ENCODE measurements at places on chromosomes 3 and 15.

- DNase-seq, result no peak
These were observed 28.9 kb downstream of the TPM1 start for GRCh38 chr15:63071288-63071909.

DNA sequence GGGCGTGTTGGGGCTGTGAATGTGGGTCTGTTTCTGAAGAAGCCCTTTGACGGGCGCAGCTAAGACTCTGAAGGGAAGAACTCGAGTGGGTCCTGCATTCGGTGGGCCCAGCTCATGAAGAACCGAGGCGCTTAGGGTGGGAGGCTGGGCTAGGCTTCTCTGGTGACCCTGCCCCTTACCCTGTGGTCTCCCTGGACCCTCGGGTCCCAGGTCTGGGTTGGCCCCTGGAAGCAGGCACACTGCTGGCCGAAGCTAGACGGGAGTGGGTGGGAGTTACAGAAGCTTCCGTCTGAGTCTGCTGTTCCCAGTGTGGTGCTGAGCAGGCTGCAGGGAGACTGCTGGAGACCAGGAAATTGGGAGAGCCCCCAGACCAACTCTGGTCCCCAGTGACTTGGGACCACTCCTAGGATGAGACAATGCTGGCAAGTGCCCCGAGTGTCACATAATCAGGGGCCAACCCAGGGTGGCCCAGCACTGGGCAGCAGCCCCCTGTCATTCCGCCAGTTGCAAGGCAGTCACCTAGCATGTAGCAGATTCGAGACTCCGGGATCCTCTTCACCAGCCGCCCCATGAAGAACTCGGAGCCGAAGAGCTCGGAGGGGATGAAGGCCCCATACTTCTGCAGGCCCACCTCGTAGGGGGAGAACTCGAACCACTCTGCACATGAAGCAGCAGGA, 16.7 kb upstream of the EHD4 start:
- DNase-seq, result no peak

GRCh38 chr3:18351823-18352744, 73.1 kb downstream of the SATB1 start:
- DNase-seq, result no peak

DNA sequence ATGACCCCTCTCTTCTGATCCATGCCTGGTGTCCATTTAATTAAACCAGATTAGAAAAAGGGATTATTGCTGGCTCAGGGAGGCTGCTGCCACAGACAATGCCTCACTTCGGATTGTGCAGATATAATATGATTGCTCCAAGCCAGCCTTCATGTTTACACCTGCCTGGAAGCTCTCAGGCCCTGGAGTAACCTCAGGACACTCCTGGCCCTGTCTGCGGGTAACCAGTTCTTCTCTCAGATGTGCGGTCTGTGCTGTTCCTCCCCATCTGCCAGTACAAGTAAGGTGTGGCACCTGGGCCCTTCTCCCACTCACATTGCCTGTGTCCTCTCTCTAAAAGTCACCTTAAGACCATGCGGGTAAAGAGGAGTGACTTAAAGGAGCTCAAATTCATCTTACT, 8.8 kb upstream of the GOLGA8J start:
- DNase-seq, result no peak

DNA sequence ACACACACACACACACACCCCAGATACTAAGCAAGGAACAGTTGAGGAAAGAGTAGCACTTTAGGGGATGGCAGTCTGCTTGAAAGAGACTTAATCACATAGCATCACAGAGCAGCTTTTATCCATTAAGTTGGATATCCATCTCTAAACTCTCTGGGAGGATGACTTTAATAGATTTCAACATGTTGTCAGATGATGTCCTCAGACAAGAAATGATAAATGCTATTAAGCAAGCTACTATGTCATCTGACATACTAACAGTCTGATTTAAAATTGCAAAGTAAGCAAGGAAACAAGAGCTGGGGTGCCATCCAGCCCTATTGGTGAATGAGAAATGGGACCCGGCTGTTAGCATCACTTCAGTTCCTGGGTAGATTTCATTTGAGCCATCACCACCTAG, 136.9 kb downstream of the PLCL2 start:
- no peak for DNase-seq

- DNase-seq, result no peak
These were observed 78.0 kb upstream of the SLC25A36 start for GRCh38 chr3:140863580-140864009.

GRCh38 chr3:29310865-29311264, 30.0 kb downstream of the RBMS3 start:
- DNase-seq, result no peak

DNA sequence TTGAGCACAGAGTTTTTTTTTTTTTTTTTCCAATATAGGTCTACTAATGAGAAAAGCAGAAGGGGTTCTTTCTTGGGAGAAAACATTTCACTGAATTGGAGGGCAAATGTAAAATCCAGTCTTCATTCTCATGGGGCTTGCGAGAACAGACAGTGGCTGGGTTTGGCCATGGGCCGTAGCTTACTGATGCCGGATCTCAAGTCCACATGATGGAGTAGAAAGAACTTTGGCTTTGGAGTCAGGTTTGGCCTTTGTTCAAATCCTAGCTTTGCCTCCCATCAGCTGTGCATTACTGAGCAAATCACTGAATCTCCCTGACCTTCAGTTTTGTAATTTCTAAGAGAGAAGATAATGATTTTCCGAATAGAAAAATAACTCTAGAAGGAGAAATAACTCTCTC, 59.7 kb downstream of the LMCD1 start:
- DNase-seq, result peak; percentile 84

GRCh38 chr3:164465172-164465571, 613.1 kb downstream of the SI start:
- no peak for DNase-seq

DNA sequence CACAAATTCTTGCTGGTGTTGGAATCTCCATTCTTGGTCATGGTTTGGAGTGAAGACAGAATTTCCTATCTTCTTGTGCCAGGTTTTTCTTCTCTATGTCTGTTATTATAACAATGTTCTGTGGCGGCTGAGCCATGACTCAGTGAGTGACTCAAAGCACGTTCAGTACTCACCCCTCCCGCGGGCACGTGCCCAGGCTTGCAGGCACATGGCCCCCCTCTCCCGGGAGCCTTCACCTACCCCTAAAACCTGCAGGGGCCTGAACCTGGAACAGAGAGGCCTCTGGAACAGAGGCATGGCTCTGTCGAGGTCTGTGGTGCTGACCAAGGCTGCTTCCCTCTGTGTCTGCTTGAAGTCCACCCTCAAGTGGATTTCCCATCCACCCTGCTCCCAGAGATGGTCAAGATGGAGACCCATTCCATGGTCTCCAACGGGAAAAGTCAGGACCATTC, 27.6 kb downstream of the PLXNB1 start:
- peak; percentile 96 for DNase-seq

DNA sequence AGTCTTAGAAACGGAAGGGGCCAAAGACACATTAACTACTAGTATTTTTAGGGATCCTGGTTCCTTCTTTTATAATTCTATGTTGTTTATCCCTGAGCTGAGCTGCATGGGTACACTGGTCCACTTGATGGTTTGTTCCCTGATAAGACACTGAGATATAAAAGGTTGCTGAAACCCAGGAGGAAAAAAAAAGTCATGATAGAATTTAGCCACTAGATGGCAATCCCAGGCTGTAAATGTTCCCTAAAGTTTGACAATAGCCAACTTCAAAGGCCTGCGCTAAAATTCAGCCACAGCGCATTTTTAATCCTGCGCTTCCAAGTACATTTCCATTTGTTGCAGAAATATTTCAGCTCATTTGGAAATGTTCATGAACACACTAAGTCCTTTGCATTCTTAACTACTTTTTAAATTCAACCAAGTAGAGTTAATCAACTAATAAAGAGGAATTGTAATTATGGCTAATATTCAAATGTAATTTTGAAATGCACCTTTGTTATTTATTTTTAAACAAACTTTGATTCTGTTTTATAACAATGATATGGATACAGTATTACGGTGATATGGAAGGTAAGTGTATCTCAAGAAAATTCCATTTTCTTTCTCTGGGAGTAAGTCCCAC, 249.3 kb upstream of the FEZF2 start:
- no peak for DNase-seq

DNA sequence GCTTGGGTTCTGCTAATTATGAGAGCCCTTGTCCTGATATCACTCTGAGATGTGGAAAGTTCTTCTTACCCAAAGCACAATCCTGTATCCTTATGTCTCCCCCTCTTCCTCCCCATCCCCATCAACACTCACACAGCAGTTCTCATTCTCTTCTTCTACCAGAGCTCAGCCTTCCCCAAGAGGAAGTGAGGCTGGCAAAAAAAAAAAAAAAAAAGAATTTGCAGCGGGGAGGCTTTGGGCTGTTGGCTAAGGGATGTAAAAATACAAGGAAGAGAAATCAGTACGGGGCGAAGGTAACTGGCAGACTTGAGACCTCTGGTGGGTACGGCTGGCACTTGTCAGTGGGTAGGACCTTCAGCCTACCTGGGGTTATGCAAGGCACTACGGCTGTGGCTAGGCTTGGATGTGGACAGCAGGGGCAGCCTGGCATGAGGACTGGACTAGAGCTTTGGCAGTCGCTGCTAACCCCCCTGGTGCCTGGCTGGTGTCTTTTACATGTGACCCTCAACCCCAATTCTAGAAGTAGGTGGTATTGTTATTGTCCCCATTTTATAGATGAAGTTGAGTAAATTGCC, 5.4 kb downstream of the VIPR1 start:
- no peak for DNase-seq

- DNase-seq, result no peak
These were observed at the start of gene ZIC4 for GRCh38 chr3:147406028-147406931. ZIC4 (minus strand) TSS chr3:147406543; CDS start chr3:147402797, 3,746 bp downstream.

GRCh38 chr15:39251413-39252133, 329.3 kb upstream of the THBS1 start:
- no peak for DNase-seq

GRCh38 chr3:2807514-2807913, 302.7 kb downstream of the IL5RA start:
- no peak for DNase-seq

DNA sequence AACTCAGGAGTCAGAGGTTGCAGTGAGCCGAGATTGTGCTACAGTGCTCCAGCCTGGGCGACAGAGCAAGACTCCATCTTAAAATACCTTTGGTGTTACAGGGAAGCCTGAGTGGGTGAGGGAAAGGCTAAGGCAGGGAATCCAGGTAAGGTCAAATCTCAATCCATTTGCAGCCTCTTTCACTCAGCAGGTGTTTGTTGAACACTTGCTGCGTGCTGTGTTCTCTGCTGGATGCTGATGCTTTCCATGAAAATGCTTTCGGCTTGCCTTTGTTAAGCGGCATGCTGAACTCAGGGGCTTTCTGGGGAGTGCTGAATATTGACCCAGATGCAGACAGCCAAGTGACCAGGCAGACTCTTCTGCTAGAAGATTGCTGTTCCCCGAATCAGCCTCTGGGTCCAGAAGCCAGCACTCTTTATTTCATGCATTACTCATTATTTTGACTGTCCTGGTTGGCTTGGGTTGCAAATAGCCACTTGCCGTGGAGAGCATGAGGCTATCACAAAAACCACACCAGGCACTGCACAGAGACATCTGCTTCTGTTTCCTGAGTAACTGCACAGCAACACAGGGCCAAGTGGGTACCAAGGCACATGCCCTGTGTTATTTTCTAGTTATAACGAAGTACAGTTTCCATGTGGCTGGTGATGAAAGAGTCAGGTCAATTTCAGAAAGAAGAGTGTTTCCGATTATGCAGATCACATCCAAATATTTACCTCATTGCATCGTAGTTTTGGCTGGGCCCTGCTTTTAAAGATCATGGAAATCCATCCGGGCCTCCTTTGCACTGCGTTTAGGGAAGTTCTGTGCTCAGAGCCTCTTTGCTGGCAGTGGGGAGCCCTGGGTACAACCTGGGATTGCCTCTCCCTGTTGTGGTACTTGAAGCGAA, 88.6 kb downstream of the THSD4 start:
- no peak for DNase-seq

GRCh38 chr15:74382004-74382816, 14.8 kb upstream of the CYP11A1 start:
- peak; percentile 84 for DNase-seq

GRCh38 chr15:47439146-47440111, 277.9 kb upstream of the SEMA6D start:
- no peak for DNase-seq

DNA sequence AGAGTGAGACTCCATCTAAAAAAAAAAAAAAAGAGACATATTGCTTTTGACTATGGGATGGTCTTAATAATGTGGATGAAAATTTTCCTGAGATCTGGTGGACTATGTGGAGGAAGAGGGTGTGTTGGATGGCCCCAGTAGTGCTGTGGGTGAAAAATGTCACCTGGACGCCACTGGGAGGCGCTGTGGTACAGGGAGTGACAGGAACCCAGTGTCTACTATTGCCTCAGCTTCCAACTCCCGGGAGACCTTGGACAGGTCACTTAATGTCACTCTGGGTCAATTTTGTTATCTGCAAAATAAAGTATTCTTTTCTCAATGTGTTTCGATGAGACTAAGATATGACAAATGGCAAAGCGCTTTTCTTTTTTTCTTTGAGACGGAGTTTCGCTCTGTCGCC, 27.7 kb upstream of the DCP1A start:
- no peak for DNase-seq

DNA sequence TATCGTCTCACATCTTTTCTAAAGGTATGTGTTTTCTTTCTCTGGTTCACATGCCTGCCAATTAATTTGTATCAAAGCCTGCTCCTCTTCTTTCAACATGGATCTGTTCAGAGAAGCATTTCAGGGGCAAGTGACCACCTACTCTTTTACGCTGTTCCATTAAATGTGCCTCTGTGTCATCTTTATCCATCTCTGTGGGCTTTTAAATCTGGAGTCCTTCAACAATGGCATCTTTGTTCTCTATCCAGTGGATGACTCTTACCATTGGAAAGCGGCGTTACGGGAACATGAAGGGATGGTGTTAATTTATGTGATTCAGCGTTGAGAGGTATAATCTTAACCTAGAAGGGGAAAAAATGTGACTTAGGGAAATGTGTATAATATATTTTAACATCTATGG, 92.7 kb upstream of the CFAP20DC start:
- no peak for DNase-seq

- no peak for DNase-seq
These were observed 30.5 kb downstream of the CLASP2 start for GRCh38 chr3:33687406-33688010.

- no peak for DNase-seq
These were observed 86.5 kb upstream of the MYZAP start for GRCh38 chr15:57505056-57505715.

DNA sequence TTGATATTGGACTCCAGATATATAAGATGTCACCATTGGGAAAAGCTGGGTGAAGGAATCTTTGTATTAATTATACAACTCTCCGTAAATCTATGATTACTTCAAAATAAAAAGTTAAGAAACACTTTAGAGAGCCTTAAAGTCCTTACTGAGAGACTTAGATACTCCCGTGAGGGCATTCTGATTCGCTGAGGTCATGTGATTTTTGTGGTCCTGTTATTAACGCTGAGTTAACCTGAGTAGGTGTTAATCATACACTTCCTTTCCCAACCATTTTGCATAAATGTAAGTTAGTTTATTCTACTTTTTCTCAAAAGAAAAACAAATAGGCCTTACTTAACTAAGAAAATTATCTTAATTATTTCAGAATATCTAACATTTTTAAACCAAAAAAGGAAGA, 67.1 kb upstream of the LMOD3 start:
- no peak for DNase-seq

- DNase-seq, result peak; percentile 11
These were observed 186.5 kb downstream of the KLF13 start for GRCh38 chr15:31513178-31513577.

Data from right atrium auricular region (tissue), 2 donors.